ENCODE measurements at places on chromosomes 6 and 20. TPM values are rescaled to one million over a fixed set of nuclear protein-coding genes. Genes with fewer than 3 reads are reported as not detected.

DNA sequence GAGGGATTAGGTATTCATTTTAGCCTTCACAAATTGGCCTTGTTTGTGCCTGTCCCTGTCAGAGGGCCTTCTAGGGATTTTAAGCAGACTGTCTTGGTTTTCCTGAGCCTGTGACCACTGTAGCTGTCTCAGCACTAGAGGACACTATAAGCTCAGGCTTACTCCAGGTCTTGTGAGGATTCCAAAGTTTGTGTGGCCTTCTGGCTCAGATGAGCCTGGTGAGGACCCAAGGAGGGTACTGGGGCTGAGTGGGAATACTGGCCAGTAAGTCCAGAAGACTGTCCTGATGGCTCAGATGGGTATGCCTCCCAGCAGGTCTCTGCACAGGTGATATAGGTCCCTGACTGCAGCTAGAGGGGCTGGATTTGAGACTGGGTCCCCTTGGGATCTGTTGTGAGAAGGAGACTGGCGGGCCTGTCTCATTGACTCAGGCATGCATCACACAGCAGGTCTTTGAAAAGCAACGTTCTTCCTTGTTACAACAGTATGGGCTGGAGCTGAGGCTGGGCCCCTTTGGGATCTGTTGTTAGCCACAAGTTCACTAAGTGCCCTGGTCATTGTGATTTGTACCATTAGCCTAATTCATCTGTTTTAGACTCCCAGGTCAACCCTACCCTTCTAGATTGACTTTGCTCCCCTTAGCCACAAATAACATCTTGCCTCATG lies 26.3 kb upstream of the TFB1M start:
- H3K4me1 ChIP-seq: no peaks in the 10 kb centered on the region
- H3K4me3 ChIP-seq: no peak overlapping the region
- no peaks in the 10 kb centered on the region for H3K27me3 ChIP-seq

- H3K27me3 ChIP-seq: no peaks in the 10 kb centered on the region
- no peaks in the 10 kb centered on the region for H3K36me3 ChIP-seq
- H3K27ac ChIP-seq: peak overlapping the region; percentile 80
- H3K4me1 ChIP-seq: peaks cover 14% of the 10 kb centered on the region
- peak; percentile 76 for DNase-seq
These were observed 14.5 kb upstream of the WFDC12 start for GRCh38 chr20:45138561-45139300.

GRCh38 chr6:25017932-25018567 lies 82.3 kb upstream of the RIPOR2 start:
- no peak overlapping the region for H3K4me3 ChIP-seq
- no peaks in the 10 kb centered on the region for H3K4me1 ChIP-seq
- no peaks in the 10 kb centered on the region for H3K27me3 ChIP-seq
- no peak overlapping the region for H3K27ac ChIP-seq
- peak; percentile 20 for DNase-seq

DNA sequence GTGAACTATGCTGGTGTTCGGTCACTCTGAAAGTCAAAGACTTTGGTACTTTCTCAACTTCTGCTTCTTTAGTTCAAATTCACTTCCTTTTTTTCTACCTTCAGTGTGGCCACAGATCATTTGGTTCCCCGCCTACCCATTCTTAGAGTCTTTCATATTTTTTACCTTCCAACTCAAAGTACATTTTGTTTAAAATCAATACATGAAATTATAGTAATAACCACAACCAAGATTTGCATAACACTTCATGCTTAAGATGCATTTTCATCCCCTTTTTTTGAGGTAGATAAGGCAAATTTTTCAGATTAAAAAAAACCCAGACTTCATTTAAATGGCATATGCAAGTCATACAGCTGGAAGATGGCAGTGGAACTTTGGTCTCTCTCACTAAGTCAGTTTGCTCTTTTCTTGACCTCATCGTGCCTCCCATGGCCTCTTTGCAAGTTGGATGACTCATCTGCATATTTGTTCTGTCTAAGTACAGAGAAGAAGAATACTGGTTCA lies 11.9 kb upstream of the CNR1 start:
- H3K4me1 ChIP-seq: no peaks in the 10 kb centered on the region
- DNase-seq: no peak
- H3K36me3 ChIP-seq: no peaks in the 10 kb centered on the region
- peaks cover 5% of the 10 kb centered on the region for H3K27me3 ChIP-seq

GRCh38 chr6:89379281-89379680 lies 26.8 kb upstream of the UBE2J1 start:
- peaks cover 5% of the 10 kb centered on the region for H3K4me1 ChIP-seq
- H3K27ac ChIP-seq: no peak overlapping the region
- no peak overlapping the region for H3K4me3 ChIP-seq
- no peaks in the 10 kb centered on the region for H3K27me3 ChIP-seq

GRCh38 chr20:55353206-55353605 lies 652.1 kb downstream of the CBLN4 start:
- no peak for DNase-seq
- no peak overlapping the region for H3K27ac ChIP-seq
- no peaks in the 10 kb centered on the region for H3K36me3 ChIP-seq
- no peaks in the 10 kb centered on the region for H3K4me1 ChIP-seq
- no peaks in the 10 kb centered on the region for H3K27me3 ChIP-seq
- H3K4me3 ChIP-seq: no peak overlapping the region

DNA sequence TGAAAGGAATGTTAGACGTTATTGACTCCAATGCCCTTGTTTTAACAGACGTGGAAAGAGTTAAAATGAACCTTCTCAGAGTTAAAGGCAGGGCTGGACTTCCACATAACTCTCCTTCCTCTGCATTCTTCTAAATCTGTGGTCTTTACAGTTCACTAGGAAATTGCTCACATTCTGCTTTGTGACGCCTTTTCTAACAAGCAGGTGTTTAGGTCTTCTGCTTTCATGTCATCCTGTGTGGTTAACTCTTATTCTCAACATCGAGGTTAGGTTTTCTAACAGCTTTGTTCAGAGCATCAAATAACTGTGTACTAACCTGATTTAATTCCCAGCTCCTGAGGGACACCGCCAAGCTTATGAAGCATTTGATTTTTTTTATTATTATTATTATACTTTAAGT lies 81.3 kb upstream of the NT5E start:
- no peak overlapping the region for H3K4me3 ChIP-seq
- H3K27me3 ChIP-seq: no peaks in the 10 kb centered on the region
- no peaks in the 10 kb centered on the region for H3K36me3 ChIP-seq
- no peak overlapping the region for H3K27ac ChIP-seq
- no peak for DNase-seq

- no peak for DNase-seq
- H3K27me3 ChIP-seq: no peaks in the 10 kb centered on the region
- H3K4me3 ChIP-seq: no peak overlapping the region
- H3K27ac ChIP-seq: no peak overlapping the region
- H3K4me1 ChIP-seq: peaks cover 4% of the 10 kb centered on the region
- peaks cover 65% of the 10 kb centered on the region for H3K36me3 ChIP-seq
These were observed 9.5 kb downstream of the NPEPL1 start for GRCh38 chr20:58702161-58702510.

DNA sequence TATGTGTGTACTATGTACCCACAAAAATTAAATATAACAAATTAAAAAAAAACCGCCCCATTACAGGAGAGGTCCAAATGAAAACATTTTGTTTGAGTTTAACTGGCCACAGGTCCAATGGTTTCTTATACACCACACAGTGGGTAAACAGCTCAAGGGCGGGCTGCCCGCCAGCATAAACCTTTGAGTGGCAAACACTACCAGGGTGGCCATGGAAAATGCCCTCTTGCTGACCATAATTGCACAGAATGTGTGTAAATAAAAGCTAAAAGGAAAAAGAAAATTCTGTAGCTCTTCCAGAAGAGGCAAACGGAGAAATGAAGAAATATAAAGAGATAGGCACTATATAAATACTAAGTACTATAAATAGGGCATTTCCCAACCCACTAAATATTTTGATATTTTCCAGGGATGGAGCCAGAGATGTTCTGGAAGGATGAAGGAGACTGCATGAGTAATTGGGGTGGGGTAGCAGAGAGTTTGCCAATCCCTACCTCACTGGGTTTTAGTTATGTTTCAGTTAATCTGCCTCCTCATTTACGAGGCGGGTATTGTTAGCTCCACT lies 1.1 kb upstream of the CDC5L start:
- peak overlapping the region; percentile 97 for H3K27ac ChIP-seq
- peaks cover 7% of the 10 kb centered on the region for H3K36me3 ChIP-seq
- H3K27me3 ChIP-seq: no peaks in the 10 kb centered on the region
- DNase-seq: no peak
- peaks cover 8% of the 10 kb centered on the region for H3K4me1 ChIP-seq

GRCh38 chr6:11036351-11036740 lies 7.8 kb downstream of the ELOVL2 start:
- peaks cover 2% of the 10 kb centered on the region for H3K27me3 ChIP-seq
- no peaks in the 10 kb centered on the region for H3K36me3 ChIP-seq
- no peak for DNase-seq
- H3K4me3 ChIP-seq: no peak overlapping the region
- no peaks in the 10 kb centered on the region for H3K4me1 ChIP-seq

DNA sequence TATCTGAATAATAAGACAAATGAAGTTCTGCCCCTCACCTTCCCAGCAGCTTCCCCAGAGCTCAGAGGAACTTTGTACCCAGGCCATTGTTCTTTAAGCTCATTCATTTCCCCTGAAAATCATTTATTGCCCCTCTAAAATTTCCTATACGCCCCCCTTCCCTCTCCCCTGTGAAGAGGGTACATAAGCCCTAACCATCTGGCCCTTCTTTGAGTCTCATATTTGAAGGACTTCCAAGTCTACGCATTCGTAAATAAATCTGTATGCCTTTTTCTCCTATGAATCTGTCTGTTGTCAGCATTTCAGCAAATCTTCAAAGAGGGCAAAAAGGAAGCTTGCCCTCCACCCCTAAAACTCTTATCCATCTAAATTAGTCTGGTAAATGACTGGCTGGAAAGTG lies 73.1 kb upstream of the DST start:
- H3K4me3 ChIP-seq: no peak overlapping the region
- no peak for DNase-seq
- no peak overlapping the region for H3K27ac ChIP-seq
- H3K27me3 ChIP-seq: no peaks in the 10 kb centered on the region
- no peaks in the 10 kb centered on the region for H3K36me3 ChIP-seq

DNA sequence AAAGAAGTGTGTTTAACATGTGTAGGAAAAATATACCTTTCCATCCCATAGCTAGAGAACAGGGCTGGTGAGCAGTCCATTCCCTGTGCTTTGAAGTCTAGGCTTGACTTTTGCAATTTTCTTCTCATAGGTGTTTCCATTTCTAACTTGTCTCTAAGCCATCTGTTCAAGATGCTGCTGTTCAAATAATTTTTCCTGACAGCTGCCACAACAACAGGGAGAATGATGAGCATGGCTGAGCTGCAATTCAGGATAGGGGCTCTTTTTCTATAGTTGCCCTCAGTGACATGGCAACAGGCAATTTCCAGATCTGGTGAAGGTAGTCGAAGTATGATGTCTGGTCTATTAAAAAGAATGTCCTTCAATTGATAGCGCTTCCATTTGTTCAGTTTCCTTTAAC lies 103.0 kb upstream of the HS3ST5 start:
- no peak for DNase-seq
- H3K27ac ChIP-seq: no peak overlapping the region

DNA sequence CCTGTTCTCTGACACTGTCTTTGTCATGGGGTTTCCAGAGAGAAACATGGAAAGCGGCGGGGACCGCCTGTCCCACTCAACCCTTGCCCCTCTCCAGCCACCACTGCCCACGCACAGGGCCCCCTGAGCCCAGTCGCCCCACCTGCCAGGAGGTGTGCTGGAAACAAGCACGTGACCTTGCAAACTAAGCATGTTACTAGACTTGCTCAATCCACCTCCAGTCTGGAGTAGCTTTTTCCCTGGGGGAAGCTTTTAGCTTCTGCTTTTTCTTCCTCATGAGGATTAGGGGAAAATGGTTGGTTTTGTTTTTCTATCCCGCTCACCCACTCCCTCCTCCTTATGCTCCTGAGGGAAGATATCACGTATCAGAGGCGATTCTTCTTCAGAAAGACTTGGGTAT lies 105.7 kb downstream of the PLEKHG1 start:
- H3K27ac ChIP-seq: no peak overlapping the region
- H3K4me3 ChIP-seq: no peak overlapping the region
- no peak for DNase-seq
- H3K36me3 ChIP-seq: no peaks in the 10 kb centered on the region
- H3K27me3 ChIP-seq: no peaks in the 10 kb centered on the region
- H3K4me1 ChIP-seq: no peaks in the 10 kb centered on the region

DNA sequence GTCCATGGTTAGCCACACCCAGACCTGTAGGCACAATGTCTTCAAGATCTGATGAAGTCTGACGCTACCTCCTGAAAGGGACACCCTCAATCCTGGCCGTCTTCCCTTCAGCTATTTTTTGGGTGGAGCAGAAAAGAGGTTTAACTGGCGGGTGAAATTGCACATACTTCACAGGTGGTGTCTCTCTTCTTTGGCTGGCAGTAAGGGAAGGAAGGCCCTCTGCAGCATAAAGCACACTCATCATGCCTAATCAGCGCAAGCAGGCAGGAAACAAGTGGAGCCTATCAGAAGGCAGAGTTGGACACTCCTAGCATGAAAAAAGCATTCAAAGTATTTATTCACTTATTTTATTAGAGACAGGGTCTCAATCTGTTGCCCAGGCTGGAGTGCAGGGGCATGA lies 32.9 kb downstream of the PNLDC1 start:
- H3K4me3 ChIP-seq: no peak overlapping the region
- no peaks in the 10 kb centered on the region for H3K4me1 ChIP-seq
- H3K27ac ChIP-seq: no peak overlapping the region
- no peaks in the 10 kb centered on the region for H3K36me3 ChIP-seq

DNA sequence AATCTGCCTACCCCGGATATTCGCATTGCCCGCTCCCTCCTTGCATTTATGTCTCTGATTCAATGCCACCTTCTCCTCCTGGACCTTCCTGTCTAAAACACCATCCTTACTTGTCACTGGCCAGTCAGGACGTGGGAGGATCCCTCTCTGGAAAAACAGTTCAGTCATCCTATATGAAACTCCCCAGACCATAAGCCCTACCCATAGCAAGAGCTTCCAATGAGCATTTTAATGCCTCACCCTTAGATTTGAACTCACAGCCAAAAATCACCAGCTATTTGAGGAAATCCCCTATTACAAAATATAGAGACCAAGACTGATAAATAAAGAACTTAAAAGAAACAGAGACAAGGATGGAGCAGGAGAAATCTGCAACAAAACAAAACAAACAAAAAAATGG lies 86.4 kb downstream of the SHLD1 start:
- H3K4me3 ChIP-seq: no peak overlapping the region
- no peaks in the 10 kb centered on the region for H3K4me1 ChIP-seq
- H3K36me3 ChIP-seq: no peaks in the 10 kb centered on the region
- H3K27me3 ChIP-seq: no peaks in the 10 kb centered on the region

- no peaks in the 10 kb centered on the region for H3K4me1 ChIP-seq
- no peak for DNase-seq
- no peak overlapping the region for H3K27ac ChIP-seq
- H3K36me3 ChIP-seq: peaks cover 43% of the 10 kb centered on the region
These were observed 28.6 kb downstream of the PSMF1 start for GRCh38 chr20:1146957-1147356.

- no peak for DNase-seq
- no peak overlapping the region for H3K27ac ChIP-seq
- no peaks in the 10 kb centered on the region for H3K36me3 ChIP-seq
- H3K4me3 ChIP-seq: no peak overlapping the region
- H3K27me3 ChIP-seq: peaks cover 12% of the 10 kb centered on the region
These were observed 25.3 kb downstream of the CTCFL start for GRCh38 chr20:57499676-57500075.

The MAP3K5 gene
- 7.4 TPM for polyA plus RNA-seq

The MEA1 gene
- polyA plus RNA-seq: 73.8 TPM

The KHDRBS2 gene
- 7.0 TPM for polyA plus RNA-seq

The MAP3K7 gene
- polyA plus RNA-seq: 31.8 TPM

The FAM50B gene
- 8.1 TPM for polyA plus RNA-seq

The PMEPA1 gene
- 18.9 TPM for polyA plus RNA-seq

The TBC1D22B gene
- 7.0 TPM for polyA plus RNA-seq

The BTBD3 gene
- polyA plus RNA-seq: 51.0 TPM

The CRYBG1 gene
- polyA plus RNA-seq: 26.5 TPM

The HLA-DRA gene
- 380 TPM for polyA plus RNA-seq

The RGS17 gene
- 2.4 TPM for polyA plus RNA-seq

The MTG2 gene
- 30.9 TPM for polyA plus RNA-seq

The C2 gene
- 9.3 TPM for polyA plus RNA-seq
